ENCODE measurements at places on chromosomes 7 and 10.

DNA sequence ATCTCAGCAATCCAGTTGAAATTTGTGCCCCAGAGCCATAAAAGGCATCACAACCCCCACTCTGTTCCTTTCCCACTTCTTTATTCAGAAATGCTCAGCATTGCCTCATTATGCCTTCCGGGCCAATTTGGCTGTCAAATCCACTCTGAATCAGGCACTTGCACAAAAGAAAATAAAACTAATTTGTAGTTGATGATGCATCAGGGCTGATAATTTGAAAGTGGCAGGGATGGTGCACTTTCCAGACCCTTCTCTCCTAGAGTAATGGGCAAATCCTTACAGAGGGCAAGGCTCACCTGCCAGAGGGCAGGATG is 147.9 kb upstream of the PDE1C start:
- no peak for DNase-seq

GRCh38 chr7:6106140-6106904 is 75.1 kb downstream of the ANKRD61 start:
- DNase-seq, result peak; percentile 90

DNA sequence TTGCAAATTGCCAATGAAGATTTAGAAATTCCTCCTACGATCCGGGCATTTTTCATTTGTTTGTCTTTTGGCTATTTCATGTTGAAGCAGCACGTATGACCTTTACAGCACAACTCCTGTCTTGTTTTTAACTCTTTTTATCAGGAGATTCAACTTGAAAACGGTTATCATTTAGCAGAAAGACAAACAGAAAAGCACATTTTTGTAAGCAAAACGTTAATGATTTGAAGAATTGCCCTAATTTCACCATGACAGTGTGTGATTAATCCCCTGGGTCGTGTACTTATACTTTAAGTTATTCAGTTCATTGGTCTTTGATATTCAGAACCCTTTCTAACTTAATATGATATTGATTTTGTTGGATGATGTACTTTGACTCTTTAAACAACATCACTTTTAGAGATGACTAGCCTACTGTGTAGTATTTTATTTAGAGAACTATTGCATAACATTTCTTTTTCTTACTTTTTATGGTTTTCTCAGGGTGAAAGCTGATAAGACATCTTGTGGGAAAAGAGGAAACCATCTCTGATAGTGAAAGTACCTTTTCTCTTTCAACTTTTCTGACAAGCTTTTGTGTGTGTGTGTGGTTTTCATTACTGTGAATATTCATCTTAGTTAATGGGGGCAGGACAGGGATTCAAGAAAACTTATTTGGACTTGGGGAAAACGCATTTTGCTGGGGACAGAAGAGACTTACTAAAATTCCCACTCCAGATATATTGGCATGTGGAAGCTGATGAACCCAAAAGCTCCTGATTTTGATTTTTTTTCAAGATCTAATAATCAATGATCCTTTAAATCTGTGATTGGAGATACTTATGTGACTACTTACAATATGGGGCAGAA is 8.1 kb downstream of the HHEX start:
- DNase-seq, result no peak

DNA sequence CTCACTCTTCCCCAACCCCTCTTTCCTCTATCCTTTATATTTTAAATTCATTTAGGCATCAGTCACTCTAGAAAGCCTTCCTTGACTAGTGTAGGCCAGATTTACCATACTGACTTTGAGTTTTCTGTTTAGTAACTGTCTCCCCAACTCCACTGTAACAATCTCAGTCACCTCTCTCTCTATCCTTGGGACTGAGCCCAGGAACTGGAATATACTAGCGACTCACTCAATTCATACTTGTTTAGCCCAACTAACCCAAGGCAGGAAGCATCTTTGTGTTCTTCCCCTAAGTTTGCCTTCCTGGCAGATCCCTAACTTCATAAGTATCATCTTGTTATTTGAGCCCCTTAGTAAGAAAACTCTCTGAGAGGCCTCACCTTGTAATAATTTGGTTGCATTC is 19.1 kb downstream of the PLCE1 start:
- no peak for DNase-seq

GRCh38 chr7:11551470-11551869 is 280.5 kb downstream of the THSD7A start:
- no peak for DNase-seq

GRCh38 chr10:88457660-88458059 is 125.5 kb downstream of the RNLS start:
- DNase-seq, result no peak

GRCh38 chr10:26225322-26225721 is 8.7 kb downstream of the GAD2 start:
- no peak for DNase-seq

GRCh38 chr10:51314481-51314880 is 240.2 kb downstream of the PRKG1 start:
- no peak for DNase-seq

GRCh38 chr10:21300551-21300950 is 224.9 kb downstream of the SKIDA1 start:
- no peak for DNase-seq

DNA sequence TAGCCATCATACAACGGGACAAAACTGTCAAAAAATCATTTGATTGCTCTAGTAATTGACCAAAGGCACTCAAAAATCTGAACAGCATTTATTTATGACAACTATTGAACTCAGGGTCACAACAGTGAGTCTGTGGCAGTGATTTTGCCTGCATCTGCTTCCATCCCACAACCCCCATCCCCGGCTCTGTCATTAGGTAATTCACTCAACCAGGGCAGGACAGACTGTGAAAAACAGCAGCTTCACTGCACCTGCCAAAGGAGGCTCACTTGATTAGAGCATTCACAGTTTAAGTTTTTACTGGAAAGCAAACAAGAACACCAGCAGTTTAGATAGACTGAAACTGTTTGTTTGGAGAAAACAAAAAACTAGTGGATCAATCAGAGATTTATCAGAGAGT is 22.2 kb downstream of the NRCAM start:
- no peak for DNase-seq

DNA sequence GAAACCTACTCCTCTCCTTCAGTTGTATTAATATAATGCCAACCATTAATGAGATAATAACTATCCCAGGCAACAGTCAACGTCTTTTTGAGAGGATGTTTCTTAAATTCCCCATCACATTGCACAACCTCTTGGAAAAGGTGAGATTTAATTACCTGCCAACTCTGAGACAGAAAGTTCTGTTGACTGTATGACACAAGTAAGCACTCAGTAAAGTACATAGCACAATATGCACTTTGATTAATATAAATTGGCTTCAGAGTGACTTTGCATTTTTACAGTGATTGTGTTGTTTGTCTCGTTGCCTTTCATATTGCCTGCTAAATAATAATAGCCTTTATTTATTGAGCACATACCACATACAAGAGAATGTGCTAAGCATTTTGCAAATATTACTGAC is 46.7 kb downstream of the CAV1 start:
- no peak for DNase-seq

DNA sequence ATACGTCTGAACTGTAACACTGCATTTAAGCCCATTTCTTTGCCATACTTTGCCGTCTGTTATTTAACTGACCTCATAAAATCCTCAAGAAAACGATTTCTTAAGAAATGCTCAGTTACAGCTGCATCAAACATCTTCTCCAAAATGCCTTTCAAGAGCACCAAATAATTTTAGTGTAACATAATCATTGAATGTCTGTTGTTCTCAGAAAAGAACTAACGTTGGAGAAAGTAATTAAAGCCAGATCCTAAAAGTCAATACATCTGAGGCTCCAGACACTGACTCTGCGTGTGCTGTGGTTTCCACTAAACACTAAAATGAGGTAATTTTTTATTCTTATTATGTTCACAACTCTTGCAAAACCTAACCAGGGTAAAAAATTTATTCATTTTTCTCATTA is 63.7 kb upstream of the LRRC17 start:
- no peak for DNase-seq

GRCh38 chr7:143958781-143959180 is 4.1 kb downstream of the OR2F1 start:
- DNase-seq, result no peak

DNA sequence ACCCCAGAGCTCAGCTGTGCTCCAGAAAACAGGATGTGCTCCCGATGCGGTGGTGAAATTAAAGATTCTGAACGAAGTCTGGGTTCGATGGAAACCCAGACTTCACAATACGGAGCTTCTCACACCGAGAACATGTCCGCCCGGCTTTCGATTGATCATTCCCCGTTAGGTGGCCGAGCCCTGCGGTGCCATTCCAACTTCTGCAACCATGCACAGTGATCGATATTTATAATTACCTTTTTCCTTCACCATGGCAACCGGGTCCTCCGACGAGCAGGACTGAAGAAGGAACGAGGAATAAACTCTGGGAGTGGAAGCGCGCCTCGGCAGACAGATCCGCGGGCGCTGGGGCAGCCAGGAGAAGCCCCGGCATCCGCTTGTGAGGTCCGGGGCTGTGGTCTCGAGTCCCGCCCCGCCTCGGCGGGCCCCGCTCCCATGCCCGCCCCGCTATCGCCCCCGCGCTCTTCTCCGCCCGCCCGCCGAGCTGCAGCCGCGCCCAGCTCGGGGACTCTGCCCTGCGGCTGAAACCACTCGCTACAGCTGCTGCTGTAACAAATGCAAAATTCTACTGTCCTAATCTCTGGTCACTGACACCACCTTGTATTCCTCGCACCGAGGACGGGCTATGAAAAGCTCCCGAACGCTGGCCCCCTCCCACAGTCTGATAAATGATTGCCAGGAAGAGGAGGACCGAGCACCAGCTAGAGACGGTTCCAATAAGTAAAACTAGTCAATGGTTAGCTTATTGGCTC is 26.2 kb downstream of the ABLIM1 start:
- peak; percentile 24 for DNase-seq

- no peak for DNase-seq
Observed at GRCh38 chr10:133277993-133278576, 1.4 kb upstream of the ADAM8 start.

DNA sequence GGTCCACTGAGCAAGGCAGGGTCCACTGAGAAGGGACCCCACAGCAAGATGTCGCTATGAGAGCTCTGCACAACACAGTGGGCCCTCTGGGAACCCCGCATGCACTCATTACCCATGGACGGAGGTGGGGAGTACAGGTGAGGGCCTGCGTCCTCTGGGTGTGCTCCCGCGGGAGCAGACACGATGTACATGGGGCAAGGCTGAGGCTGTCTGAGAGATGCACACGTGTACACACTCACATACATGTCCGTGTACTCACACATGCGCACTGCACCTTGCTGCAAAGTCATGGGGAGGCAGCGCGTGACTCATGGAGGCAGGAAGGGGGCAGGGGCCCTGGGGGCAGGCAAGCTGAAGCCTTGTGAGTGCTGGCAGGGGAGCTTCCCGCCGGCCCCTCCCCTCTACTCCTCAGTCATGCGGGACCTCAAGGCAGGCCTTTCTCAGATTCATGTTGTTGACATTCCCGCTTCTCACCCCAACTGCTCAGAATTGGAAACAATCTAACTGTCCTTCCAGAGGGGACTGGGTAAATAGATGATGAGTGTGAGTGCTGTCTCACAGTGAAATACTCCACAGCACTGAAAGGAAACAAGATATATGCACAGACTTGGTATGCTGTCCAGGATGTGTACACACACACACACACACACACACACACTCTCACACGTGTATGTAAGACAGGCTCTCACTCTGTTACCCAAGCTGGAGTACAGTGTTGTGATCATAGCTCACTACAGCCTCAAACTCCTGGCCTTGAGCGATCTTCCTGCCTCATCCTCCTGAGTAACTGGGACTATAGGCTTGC is 40.0 kb downstream of the GOLGA7B start:
- no peak for DNase-seq

DNA sequence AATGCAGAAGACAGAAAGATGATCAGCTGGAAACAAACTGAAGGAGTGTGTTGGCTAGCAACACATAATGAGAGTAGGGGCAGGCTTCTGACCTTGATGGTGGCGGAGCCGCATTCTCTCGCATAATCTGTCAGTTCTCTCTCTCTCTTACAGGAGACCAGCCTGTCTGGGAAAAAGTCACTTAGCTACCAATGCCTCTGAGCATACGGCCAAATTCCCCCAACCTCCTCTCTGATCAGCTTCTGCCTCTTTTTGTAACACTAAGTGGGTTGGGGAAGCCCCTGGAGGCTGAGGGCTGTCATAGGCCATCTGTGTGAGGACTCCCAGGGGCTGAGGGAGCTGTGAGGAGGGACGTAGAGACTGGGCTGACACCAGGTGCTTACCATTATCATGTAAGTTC is 104.6 kb downstream of the HIPK2 start:
- DNase-seq, result no peak

DNA sequence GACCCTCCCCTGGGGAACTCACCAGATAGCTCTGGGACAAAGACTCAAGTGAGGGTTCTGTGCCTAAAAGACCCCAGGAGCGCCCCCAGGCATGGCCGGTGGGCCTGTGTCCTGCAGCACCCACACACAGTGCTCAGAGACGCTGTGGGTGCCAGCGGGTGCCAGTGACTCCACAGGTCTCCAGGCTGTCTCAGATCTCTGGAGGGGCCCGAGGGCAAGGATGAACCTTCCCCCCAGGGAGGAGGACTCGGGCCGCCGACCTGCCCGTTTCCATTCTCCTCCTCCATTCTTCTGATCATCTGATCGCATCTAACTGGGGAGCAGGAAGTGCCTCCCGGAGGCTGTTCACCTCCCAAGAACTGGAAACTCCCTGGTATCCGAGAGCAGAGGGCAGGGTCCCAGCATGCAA is 980 bp downstream of the ADAM8 start:
- no peak for DNase-seq

DNA sequence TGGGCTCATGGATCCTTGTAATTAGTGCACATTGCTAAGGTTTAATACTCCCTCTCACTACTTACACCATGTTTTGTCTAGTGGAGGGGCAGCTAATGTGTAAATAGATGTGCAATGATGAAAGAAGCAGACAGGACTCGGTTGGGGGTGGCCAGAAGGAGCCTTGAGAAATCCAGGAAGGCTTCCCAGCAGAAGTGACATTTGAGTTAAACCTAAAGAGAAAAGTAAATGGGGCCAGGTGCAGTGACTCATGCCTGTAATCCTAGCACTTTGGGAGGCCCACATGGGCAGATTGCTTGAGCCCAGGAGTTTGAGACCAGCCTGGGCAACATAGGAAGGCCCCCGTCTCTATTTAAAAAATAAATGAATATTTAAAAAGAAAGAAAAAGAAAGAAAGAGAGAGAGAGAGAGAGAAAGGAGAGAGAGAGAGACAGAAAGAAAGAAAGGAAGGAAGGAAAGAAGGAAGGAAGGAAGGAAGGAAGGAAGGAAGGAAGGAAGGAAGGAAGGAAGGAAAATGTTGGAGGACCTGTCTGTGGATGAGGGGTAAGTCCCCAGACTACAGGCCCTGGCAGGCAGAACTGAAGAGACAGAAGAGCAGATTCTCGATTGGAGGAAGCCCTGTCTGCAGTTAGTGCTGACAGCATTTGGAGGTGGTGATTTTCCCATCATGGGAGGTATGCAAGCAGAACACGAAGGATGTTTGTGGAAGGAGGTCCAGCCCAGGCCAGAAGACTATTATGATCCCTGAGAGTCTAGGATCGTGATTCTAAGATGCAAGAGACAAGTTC is 3.6 kb downstream of the ELN start:
- no peak for DNase-seq

GRCh38 chr10:127720142-127720541 is 16.8 kb upstream of the FOXI2 start:
- no peak for DNase-seq

All from hematopoietic multipotent progenitor cell treated with erythropoietin and hydrocortisone succinate and interleukin-3 and kit ligand, for 17 days (in vitro differentiated cells).